Activated CD4-positive, alpha-beta T cell treated with anti-CD3 and anti-CD28 coated beads, Interleukin-2, amount 50 U/mL, for 4 hours (primary cell): ENCODE measurements at places on chromosomes 1 and 21.

DNA sequence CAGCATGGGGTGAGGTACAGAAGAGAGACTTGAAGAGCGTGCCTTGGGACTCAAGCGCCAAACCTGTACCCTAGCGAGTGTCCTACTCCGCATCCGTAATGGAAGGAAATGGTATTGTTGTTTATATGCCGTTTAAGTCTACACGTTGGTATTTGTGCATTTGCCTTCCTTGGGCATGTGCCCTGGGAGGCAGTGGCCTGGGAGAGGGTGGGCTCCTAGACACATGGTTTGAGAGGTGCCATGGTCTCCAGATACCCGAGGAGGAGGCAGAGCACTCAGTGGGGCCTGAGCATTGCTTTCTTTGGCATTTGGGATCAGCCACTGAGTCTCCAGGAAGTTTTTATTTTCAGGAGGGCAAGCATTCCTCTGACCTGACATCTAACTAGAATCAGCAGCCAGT, 6.5 kb downstream of the ZNF672 start:
- no peak for DNase-seq

DNA sequence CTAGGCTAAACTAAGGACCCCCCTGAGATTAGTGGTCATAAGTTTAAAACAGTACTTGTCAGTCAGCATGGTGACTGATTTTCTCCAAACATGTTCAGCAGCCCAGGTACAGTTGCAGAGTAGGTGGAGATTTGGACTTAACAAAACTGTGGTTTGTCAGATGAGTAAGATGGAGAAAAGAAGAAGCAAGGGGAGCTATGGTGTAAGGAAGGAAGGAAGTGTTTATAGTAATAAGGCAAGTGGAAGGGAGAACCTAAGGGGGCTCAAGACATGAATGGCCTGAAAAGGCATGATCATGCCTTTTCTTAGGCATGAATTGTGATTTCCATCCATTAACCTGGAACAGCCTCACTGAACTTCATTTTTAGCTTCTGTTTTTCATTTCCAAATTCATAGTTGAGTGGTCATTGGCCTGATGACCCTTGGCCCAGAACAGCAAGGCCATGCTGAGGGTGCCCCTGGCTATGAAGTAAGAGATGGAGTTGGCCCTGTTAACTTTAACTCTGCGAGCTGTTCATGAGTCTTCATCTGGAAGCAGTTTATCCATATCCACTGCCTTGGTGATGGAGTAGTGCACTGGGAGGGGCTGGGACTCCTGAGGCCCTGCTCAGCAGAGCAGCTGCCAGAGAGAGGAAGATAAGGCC, 60.7 kb downstream of the LRRC8D start:
- no peak for DNase-seq

GRCh38 chr1:91650764-91651163, 150.1 kb downstream of the CDC7 start:
- no peak for DNase-seq

GRCh38 chr1:205052690-205053089, 9.7 kb downstream of the CNTN2 start:
- DNase-seq: no peak

DNA sequence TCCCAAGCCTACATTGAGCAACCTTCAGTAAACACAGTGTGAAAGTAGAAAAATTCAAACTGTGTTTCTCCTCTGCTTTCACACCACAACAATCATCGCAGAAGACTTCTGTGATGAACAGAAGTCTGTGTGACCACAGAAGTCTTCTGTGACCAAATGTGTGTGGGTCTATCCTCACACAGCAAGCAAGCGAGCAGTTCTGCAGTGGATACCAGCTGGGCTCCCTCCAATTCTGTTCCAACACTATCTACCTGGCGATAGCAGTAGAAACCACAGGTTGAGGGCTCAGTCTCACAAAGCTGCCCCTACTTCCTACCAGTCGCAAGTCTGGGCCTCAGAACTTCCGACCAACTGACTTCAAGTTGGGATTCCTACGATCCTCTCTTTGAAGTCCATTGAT, 21.0 kb upstream of the RAP1A start:
- DNase-seq: no peak
